ENCODE measurements at places on chromosomes 12 and 14.

- DNase-seq = no peak
Measured at GRCh38 chr12:70520847-70521246, 116.4 kb downstream of the PTPRB start.

- no peak for DNase-seq
Measured at GRCh38 chr12:86256163-86256562, at the start of gene MGAT4C. TSS of gene MGAT4C (minus strand) at chr12:86256391.

- no peak for DNase-seq
Measured at GRCh38 chr14:65948302-65948701, 535.8 kb downstream of the FUT8 start.

- DNase-seq = no peak
Measured at GRCh38 chr12:13004361-13004760, 4.3 kb upstream of the HEBP1 start.

DNA sequence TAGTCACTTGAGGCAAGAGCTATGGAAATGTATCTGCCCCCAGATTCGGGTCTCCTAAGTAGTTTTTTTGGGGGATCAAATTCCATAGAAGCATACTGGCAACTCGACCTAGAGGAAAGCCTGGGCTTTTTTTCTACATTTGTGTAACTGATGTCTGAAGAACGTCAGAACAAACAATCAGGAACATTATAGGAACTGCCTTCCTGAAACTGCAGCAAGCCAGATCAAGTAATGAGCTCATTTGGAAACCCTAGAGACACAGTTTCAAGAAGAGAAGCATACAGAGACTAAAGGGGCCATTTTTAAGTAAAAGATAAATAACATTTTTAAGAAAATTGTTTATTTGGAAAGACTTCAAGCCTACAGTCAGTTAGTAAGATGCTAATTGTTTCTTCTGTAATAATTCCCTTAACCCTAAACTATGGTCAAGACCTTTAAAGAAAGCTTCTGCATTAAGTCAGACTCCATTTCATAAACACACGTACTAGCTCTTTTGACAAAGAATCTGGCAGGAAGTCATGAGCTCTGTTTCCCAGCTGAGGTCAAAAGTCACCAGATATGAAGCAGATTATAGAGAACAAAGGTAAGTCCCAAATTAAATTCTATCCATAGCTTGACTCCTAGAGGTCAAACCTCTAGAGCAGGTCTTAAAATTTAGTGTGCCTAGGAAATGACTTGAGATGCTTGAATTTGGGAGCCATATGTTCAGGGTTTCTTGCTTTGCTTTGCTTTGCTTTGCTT is 112.8 kb downstream of the EGLN3 start:
- no peak for DNase-seq

DNA sequence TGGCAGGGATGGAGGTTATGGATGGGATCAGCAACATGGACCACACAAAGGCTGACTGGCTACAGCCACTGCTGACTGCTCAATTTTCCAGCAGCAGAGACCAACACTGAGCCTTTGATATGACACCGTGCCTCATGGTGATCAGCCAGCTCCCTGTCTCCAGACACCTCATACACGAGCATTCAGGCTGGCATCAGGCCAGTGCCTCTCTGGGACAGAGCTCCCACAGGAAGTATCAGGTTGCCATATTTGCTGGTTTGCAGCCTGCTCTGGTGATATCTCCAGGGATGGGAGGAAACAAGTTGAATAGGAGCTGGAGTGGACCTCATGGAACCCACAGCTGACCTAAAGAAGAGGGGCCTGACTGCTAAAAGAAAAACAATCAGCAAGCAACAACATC is 471.2 kb upstream of the ATXN7L3B start:
- DNase-seq = no peak

DNA sequence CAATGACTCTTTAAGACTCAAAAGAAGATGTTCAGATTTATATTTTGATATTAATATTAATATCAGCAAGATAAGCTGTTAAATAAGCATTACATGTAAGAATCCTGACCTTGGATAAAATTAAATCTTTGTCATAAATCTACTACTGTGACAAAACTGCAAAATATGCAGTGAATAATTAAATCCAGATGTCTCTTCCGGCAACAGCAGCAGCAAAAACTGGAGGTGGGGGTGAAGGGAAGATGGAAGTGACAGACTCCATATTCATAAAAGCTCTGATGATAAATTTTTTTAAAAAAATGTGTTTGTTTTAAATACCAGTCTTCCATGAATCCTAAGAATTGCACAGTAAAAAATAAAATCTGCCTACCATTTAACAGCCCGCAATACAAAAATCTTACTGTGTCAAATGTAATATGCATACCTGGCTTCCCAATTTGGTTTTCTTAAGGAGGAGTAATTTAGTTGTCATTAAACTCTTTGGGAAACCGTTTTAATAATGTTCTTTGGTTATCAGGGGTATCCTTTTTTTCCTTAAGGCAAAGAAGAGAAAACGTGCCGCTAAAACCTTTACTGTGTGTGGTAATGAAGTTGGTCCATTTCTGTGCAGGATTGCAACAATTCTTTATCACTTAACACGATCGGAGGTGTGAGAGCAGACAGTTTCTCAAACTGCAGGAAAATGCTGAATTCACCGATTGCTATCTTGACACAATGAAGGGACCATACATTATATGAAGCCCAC is 478.2 kb downstream of the DIO2 start:
- no peak for DNase-seq

DNA sequence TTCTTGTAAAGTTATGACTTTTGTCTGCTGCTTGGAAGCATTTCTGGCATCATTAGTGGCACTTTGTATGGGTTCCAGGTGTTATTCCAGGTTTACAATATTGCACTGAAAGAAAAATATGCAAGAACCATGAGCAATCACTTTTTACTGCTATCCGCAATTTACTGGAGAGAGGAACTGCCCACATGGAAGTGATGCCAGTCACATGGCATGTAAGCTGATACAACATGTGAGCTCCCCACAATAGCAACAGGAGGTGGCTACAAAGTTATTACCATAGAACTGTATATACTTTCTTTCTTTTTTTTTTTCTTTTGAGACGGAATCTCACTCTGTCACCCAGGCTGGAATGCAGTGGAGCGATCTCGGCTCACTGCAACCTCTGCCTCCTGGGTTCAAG is 1012.1 kb downstream of the BCL11B start:
- DNase-seq = no peak

DNA sequence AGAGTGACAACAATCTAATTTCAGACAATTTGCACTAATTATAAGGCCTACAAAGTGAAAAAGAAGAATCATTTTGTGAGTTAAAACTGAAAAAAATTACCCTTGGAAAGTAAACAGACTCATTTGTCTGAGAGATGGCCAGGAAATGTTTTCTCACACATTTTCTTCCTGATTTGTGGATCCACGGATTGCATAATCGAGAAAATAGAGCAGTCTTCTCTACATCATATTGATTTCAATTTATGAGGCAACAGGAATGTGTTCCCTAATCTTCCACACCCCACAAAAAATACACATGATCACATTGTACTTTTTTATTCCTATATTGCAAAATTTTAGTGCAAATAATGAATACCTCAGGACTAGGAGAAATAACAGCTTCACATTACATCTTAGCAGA is 160.8 kb downstream of the CCER1 start:
- no peak for DNase-seq

GRCh38 chr12:131116468-131117117 is 162.9 kb downstream of the ADGRD1 start:
- DNase-seq = no peak

- DNase-seq = no peak
Measured at GRCh38 chr12:24902511-24903328, 46.2 kb downstream of the BCAT1 start.

- no peak for DNase-seq
Measured at GRCh38 chr12:3141339-3142321, 64.5 kb downstream of the TSPAN9 start.

DNA sequence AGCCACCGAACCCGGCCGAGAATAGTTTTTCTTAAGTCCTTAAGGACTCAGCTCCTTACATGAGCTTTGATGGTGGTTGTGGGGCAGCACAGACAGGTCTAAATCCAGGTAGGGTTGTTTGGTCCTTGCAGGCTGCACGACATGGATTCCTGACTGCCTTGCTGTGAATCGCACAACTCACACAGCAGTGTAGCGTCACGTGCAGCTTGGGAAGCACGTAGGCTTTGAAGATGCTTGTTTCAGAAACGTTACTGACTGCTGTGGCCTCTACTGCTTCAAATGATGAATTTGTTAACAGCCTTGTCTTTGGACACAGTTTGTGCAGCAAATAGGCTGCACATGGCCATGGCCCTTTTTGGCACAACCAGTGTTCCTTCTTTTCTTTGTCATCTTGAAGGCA is 29.9 kb downstream of the ZBTB42 start:
- no peak for DNase-seq

DNA sequence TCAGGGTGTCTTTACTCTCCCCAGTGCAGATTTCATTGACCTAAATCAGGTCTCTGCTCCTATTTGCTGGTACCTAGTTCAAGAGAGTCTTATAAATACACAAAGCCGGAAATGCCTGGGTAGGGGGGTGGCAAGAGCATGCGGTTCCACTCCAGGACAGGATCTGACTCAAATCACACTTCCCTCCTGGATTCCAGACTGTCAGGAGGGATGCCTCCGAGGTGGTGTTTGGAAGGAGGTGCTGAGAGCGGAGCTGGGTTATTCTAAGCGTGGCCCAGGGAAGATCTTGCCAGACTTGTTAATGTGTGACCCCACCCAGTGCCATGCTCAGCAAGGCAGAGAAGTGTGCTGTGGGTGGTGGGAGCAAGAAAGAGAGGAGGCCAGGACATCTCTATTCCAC is 49.8 kb downstream of the B4GALNT3 start:
- DNase-seq = no peak

DNA sequence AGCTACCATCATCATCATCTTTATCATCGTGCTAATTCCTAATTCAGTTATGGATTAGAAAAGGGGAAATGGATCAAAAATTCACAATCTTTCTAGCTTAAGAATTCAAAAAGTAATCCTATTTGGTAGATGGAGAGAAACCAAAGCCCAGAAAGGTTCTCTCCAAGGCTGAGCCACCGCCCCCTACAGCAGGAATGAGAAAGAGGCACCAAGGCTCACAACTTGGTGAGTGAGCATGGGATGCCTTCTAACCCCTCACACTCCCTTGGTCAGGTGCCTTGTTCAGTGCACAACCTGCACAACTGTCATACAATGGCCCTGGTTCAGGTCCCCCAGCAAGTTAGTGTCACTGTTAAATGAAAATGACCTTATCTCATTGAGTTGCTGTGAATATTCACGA is 171.5 kb downstream of the ANO2 start:
- no peak for DNase-seq

DNA sequence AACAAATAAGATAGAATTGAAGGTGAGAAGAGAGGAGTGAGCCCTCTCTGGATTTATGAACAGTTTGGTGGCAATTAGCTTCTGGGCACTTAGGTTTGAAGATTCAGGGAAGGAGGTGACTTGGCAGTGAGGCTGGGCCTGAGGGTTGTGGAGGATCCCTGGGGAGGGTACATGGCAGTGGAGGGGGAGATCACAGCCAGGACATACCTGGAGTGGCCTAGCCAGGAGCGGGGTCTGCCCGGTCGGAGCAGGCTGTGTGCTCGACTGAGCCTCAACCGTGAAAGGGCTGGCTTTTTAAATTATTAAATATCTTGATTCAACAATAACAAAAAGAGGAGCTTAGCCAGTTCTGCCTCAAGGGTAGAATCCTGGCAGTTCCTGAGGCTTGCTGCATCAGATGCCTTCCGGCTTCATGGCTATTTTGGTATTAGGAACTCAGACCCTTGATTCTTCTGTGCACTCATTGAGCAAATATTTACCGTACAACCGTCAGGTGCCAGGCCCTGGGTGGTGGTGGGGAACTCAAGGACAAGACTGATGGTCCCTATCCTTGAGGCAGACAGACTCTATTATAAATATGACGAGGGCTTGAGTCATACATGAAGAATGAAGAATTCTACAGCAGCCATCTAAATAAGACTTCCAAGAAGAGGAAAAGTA is 73.4 kb downstream of the SPTB start:
- DNase-seq = no peak

DNA sequence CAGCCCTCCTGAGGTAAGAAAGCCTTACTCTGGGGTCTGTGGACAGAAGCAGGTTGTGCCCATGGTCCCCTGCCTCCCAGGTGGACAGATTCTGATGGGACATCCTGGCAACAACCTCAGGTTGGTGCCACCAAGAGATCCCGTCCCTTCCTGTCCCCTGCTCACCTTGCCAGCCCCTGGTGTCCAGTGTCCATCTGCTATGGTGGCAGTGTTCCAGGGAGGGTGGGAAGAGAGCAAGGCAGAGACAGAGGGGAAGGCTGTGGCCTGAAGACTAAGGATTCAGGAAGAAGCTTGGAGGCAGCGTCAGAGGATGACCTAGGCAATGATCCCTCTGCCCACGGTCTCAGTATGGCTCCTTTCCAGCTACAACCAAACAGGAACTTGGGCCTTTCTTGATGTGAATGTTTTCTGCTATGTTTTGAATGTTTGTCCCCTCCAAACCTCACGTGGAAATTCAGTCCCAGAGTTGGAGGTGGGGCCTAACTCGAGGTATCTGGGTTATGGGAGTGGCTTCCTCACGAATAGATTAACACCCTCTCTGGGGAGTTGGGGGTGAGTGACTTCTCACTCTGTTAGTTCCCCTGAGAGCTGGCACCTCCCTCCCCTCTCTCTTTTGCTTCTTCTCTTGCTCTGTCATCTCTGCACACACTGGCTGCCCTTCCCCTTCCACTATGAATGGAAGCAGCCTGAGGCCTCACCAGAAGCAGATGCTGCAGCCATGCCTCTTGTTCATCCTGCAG is 26.9 kb downstream of the IQSEC3 start:
- no peak for DNase-seq

- DNase-seq = no peak
Measured at GRCh38 chr12:47095446-47096236, 15.9 kb upstream of the AMIGO2 start.

GRCh38 chr12:26287671-26288381 is 92.5 kb downstream of the SSPN start:
- no peak for DNase-seq

- DNase-seq = peak; percentile 59
Measured at GRCh38 chr12:57604454-57604991, at the start of gene DTX3. TSS of gene DTX3 (plus strand) at chr12:57604824. CDS start at chr12:57606518, 1,694 bp downstream.

- no peak for DNase-seq
Measured at GRCh38 chr12:4420138-4420670, 25.4 kb downstream of the FGF6 start.

GRCh38 chr14:52325630-52326029 is 11.5 kb downstream of the PTGER2 start:
- DNase-seq = no peak

DNA sequence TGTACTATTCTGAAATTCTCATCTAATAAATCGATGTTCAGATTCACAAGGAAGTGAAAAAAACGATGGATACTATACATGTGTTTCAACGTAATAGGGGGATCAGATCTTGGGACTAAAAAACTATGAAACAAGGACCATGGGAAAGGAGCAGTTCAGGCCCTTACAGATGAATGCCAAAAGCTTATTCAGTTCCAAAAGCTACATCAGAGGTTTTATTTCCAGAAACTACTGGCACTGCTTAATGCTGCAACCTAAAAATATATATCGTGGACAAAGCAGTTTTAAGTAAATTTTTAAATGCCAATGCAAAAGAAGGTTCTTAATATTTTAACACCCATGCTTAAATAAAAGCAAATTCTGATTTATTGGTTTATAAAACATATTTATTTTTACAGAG is 38.5 kb downstream of the LRIG3 start:
- DNase-seq = no peak

- DNase-seq = no peak
Measured at GRCh38 chr14:77249286-77249685, 21.7 kb downstream of the NGB start.

GRCh38 chr14:34872822-34873588 is 2.2 kb downstream of the BAZ1A start:
- DNase-seq = no peak
